ENCODE measurements at places on chromosomes 5 and 9.

- DNase-seq, result no peak
Observed at GRCh38 chr9:7439355-7439995, 360.1 kb downstream of the DMAC1 start.

DNA sequence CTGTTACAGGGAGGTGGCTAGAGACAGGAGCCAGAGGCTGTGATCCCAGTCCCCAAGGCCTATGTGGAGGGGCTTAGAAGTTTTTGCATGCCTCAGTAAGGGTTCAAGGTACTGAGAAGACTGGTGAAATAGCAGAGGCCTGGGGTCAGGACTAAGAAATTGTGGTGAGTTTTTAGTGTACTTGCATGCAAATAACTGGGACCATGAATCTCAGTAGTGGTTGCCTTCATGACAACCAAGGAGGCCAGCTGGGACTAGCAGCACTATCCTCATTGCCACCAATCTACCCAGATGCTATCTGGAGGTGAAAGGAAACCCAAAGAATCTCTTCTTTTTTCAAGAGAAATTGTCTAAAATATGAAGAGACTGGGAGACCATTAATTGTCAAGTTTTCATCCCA lies 395.1 kb downstream of the CETN3 start:
- DNase-seq, result no peak

DNA sequence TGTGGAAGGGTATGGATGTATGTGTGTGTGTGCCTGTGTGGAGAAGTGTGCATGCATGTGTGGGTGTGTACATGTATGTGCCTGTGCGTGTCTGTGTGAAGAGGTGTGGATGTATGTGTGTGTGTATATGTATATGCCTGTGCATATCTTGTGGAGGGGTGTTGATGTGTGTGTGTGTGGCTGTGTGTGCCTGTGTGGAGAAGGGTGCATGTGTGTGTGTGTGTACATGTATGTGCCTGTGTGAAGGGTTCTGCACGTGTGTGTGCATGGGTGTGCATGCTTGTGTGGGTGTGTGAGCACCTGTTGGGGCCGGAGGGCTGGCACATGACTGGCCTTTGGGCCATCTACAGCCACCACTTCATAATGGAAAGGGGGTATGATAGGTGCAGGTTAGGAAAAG lies 291.4 kb downstream of the IRX2 start:
- DNase-seq, result no peak

- no peak for DNase-seq
Observed at GRCh38 chr5:88854769-88855168, 28.2 kb downstream of the MEF2C start.
